ENCODE measurements at places on chromosomes 6 and 20. TPM values are rescaled to one million over a fixed set of nuclear protein-coding genes. Genes with fewer than 3 reads are reported as not detected.
A peak's percentile ranks its signal among the peaks of the same experiment; 100 is the strongest.

GRCh38 chr6:48325701-48326100, 214.7 kb upstream of the PTCHD4 start:
- no peaks in the 10 kb centered on the region for H3K36me3 ChIP-seq
- no peak for DNase-seq
- no peak overlapping the region for H3K4me3 ChIP-seq
- H3K27me3 ChIP-seq = no peaks in the 10 kb centered on the region

DNA sequence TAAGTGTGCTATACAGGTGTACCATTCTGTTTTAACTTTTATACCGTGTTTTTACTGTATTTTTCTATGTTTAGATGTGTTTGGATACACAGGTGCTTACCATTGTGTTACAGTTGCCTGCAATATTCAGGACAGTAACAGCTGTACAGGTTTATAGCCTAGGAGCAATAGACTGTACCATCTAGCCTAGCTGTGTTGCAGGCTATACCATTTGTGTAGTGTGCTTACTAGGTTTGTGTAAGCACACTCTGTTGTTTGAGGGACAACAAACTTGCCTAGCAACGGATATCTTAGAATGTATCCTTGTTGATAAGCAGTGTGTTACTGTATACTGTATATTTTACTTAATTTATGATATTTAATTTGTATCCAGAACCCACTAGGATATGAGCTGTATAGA, 35.2 kb downstream of the ADGB start:
- H3K36me3 ChIP-seq = no peaks in the 10 kb centered on the region
- H3K4me1 ChIP-seq = no peaks in the 10 kb centered on the region
- no peak overlapping the region for H3K27ac ChIP-seq
- H3K27me3 ChIP-seq = peaks cover 20% of the 10 kb centered on the region
- DNase-seq = no peak

- H3K36me3 ChIP-seq = no peaks in the 10 kb centered on the region
- H3K4me3 ChIP-seq = no peak overlapping the region
- no peak for DNase-seq
- H3K27me3 ChIP-seq = no peaks in the 10 kb centered on the region
- H3K27ac ChIP-seq = peak overlapping the region; percentile 79
- peaks cover 34% of the 10 kb centered on the region for H3K4me1 ChIP-seq
Measured at GRCh38 chr20:51832276-51832675, 30.0 kb upstream of the SALL4 start.

DNA sequence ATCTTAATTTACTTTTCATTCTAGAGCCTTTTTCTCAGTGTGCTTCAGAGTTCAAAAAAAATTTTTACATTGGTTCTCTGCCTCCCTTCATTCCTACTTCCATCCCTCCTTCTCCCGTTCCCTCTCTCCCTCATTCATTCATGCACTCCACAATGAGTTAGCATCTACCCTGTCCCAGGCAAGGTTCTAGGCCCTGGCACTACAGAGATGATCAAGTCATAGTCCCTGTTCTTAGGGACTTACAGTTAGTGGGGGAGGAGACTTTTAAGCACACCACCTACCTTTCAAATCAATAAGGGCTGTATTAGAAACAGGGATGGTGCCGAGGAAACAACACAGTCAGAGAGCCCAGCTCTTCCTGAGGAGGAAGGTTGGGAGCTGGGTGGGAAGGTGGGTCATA, 40.3 kb downstream of the MAP3K5 start:
- H3K27me3 ChIP-seq = no peaks in the 10 kb centered on the region
- H3K4me1 ChIP-seq = peaks cover 20% of the 10 kb centered on the region
- no peak overlapping the region for H3K27ac ChIP-seq

Gene SLC26A8
- total RNA-seq = 0.27 TPM

Gene ECI2
- 51.8 TPM for total RNA-seq

GRCh38 chr6:40588480-40588879, 1.3 kb upstream of the LRFN2 start:
- no peaks in the 10 kb centered on the region for H3K36me3 ChIP-seq
- peaks cover 85% of the 10 kb centered on the region for H3K27me3 ChIP-seq
- no peak overlapping the region for H3K4me3 ChIP-seq

GRCh38 chr6:130681028-130681427, 146.2 kb upstream of the SMLR1 start:
- no peak overlapping the region for H3K4me3 ChIP-seq
- DNase-seq = no peak
- peaks cover 20% of the 10 kb centered on the region for H3K4me1 ChIP-seq

DNA sequence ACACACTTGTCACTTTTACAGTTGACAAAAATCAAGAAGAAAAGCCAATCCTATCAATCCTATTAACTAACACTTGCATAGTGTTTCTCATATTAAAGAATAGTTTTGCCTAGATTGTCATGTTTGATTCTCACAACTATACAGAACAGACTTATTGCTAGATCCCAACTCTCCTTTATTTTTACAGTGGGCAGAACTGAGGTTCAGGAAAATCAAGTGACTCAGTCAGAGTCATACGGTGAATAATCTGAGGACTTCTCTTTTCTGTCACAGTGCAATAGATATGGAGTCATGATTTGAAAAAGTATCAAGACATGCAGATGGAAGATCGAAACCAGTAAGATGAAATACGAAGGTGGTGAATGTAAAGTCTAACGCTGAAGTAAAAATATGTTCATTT, 195.1 kb upstream of the CITED2 start:
- H3K4me1 ChIP-seq = peaks cover 46% of the 10 kb centered on the region
- H3K36me3 ChIP-seq = no peaks in the 10 kb centered on the region
- peak overlapping the region; percentile 90 for H3K27ac ChIP-seq
- no peaks in the 10 kb centered on the region for H3K27me3 ChIP-seq

GRCh38 chr20:50724112-50724725, 7.2 kb upstream of the PARD6B start:
- peaks cover 39% of the 10 kb centered on the region for H3K4me1 ChIP-seq
- no peaks in the 10 kb centered on the region for H3K36me3 ChIP-seq
- H3K27ac ChIP-seq = no peak overlapping the region
- H3K27me3 ChIP-seq = no peaks in the 10 kb centered on the region
- H3K4me3 ChIP-seq = no peak overlapping the region

DNA sequence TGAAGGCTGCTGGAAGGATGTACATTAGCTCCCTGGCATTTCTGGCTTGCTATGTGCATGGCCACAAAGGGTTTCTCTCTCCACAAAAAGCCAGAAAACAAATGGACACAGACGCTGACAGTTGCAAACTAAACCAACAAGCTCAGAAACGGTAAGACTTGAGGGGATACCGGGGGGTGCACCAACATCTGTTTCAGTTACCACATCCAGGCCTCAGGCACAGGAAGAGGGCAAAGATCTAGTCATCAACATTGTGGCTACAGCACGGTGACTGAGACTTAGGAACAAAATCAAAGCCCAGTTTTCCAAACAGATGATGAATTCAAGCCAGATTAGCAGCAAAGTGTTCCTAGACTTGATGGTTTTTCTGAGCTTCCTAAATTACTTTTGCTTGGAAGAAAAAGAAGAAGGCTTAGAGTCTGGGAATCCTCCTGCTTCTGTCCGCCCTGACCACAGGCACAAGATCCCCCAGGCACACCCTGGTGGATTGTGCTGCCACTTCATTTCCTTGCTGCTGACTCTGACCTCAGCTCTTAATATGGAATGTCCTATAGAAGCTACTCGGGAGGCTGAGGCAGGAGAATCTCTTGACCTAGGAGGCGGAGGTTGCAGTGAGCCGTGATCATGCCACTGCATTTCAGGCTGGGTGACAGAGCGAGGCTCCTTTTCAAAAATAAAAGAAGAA, 54.2 kb upstream of the ADGRF1 start:
- H3K27ac ChIP-seq = no peak overlapping the region
- no peaks in the 10 kb centered on the region for H3K36me3 ChIP-seq
- no peaks in the 10 kb centered on the region for H3K27me3 ChIP-seq

Gene ULBP2
- 0.23 TPM for total RNA-seq

GRCh38 chr6:149754548-149754947, 5.0 kb downstream of the PCMT1 start:
- no peaks in the 10 kb centered on the region for H3K27me3 ChIP-seq
- no peak overlapping the region for H3K27ac ChIP-seq
- peaks cover 2% of the 10 kb centered on the region for H3K36me3 ChIP-seq
- DNase-seq = no peak
- no peak overlapping the region for H3K4me3 ChIP-seq

GRCh38 chr6:18741741-18742140, 354.6 kb downstream of the RNF144B start:
- H3K27ac ChIP-seq = no peak overlapping the region
- no peak overlapping the region for H3K4me3 ChIP-seq
- H3K27me3 ChIP-seq = peaks cover 11% of the 10 kb centered on the region
- H3K4me1 ChIP-seq = no peaks in the 10 kb centered on the region
- no peak for DNase-seq
- no peaks in the 10 kb centered on the region for H3K36me3 ChIP-seq

DNA sequence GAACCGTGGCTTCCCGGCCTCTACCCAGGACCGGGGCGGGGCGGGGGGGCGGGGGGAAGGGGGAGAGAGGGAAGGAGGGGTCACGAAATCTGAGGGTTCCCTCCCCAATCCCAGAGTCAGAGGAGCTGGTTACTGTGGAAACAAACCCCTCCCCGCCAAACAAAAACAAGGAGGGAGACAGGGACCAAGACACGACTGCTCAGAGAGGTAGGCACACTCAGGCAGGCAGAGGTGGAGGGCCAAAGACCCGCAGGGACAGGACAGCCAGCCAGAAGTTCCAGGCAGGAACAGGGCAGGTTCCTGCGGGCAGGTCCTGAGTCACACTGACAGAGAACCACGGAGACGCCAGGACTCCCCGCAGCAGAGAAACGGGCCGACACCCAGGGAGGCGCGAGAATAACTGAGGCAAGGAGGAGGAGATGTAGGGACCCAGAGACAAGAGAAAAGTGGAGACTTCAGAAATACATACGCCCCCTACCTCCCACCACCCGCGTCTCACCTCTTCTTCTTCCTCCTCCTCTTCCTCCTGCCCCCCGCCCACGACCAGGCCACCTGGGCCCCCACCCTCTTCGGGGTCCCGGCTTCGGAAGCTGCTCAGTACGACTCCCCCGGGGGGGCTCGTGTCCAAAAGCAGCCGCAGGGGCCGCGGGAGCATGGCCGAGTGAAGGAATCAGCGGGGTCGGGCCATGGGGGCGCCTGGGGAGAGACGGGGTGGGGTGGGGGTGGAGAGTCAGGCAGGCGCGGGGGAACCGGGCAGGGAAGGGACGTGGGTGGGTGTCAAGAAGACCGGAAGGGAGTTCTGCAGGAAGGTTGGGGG, 578 bp downstream of the RGL2 start:
- peaks cover 22% of the 10 kb centered on the region for H3K4me1 ChIP-seq
- H3K4me3 ChIP-seq = peak overlapping the region; percentile 99
- H3K27me3 ChIP-seq = no peaks in the 10 kb centered on the region
- no peak for DNase-seq
- no peaks in the 10 kb centered on the region for H3K36me3 ChIP-seq

All from mesothelial cell of epicardium (in vitro differentiated cells).